NCI-H1694 (cell line): ENCODE measurements at places on chromosomes 7 and 10.

- DNase-seq = no peak
Observed at GRCh38 chr10:26824015-26824690, 36.6 kb downstream of the ABI1 start.

- no peak for DNase-seq
Observed at GRCh38 chr10:111057006-111057405, 19.8 kb upstream of the ADRA2A start.

GRCh38 chr7:38855867-38856266, 53.1 kb downstream of the VPS41 start:
- DNase-seq = no peak

- no peak for DNase-seq
Observed at GRCh38 chr10:89900554-89900953, 199.2 kb downstream of the KIF20B start.

- DNase-seq = no peak
Observed at GRCh38 chr7:71574153-71574860, 442.4 kb downstream of the GALNT17 start.

- DNase-seq = no peak
Observed at GRCh38 chr10:76257816-76258215, 826.4 kb downstream of the LRMDA start.

DNA sequence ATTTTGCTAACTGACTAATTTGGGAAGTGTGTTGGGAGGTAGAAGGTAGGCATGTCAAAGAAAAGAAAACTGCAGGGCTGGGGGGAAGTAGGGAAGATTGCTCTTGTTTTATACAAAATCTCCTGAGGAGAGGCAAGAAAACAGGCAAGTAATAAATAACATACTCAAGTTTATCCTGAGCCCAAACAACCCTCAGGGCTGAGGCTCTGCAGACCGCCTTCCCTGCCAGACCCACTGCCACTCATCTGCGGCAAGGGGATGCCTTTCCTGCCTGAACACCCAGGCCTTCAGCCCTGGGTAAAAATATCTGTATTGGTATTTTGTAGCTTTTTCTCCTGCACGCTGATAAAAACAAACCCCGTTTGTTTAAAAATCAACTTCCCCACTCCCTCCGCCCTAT, 399.8 kb upstream of the NFE2L3 start:
- no peak for DNase-seq

- DNase-seq = no peak
Observed at GRCh38 chr10:43127442-43127841, 10.8 kb upstream of the CSGALNACT2 start.

- DNase-seq = no peak
Observed at GRCh38 chr7:143929224-143929920, 5.7 kb upstream of the OR2F2 start.

DNA sequence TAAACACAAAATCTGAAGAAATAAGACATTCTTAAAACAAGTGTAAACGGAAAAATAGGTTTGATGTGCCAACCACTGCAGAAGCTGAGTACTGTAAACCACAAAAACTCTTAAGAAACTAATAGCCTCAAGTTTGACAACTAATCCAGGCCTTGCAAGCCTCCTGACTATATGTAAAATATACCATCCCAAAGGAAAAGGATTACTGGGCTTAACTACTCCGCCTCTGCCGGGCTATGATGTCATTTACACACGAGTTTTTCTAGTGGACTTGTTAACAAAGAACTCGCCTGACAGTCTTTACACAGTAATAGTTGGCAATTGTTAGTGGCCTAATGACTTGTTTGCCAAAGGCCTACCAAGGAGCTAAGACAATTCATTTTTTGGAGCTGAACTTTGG, 2.1 kb downstream of the KIF5B start:
- DNase-seq = no peak

DNA sequence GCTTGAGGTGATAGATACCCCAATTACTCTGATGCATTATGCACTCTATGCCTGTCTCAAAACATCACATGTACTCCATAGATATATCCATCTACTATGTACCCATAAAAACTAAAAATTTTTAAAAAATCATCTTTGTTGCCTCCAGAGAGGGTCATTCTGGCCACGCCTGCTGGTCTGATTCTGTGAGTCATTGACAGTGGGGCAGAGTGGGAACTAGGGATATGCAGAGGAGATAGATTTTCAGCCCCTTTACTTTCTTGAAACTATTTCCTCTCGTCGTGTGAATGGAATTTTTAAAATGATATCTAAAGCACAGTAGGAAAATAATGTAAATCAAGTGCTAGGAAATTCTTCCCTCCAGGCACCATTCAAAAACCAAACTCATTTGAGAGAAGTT, 715.0 kb upstream of the NRP1 start:
- DNase-seq = no peak

GRCh38 chr10:43170491-43170890, 32.2 kb downstream of the CSGALNACT2 start:
- DNase-seq = no peak

DNA sequence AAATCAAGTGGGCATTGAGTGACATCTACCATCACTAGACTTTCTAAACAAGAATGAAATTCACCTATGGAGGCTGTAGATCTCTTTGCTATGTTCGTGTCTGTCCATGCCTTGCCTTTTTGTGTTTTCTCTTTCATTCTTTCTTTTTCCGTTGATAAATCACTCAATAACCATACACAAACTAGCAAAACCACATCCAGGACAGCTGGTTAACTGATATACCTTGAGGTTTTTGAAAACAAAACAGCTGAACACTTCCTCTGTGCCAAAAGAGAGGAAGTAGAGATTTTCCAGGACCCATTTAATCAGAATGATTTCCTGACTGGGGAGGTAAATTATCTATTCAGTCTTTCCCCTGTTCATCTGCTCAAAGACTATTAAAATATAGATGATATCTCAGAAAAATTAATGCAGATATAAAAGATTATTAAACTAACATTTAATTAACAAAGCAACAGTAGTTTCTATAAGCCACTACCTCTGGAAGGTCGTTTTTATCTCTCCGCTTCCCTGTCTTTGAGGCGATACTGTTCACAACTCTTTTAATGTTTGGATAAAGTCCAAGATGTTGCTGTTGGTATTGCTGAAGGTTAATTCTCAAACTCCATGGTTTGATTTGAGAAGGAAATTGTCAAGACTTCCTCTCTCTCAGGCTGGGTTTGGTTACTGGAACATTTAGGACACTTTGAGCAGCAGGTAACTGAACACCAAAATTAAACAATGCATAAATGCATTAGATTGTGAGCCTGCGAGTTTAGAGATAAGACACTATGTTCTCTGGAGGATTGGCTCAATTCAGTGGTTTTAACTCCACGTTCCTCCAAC, 24.4 kb upstream of the C10orf67 start:
- no peak for DNase-seq
